Activated naive CD8-positive, alpha-beta T cell treated with anti-CD3 and anti-CD28 coated beads, Interleukin-2, amount 10 ng/mL, durations not matched to agents 7 days and 5 days (primary cell): ENCODE measurements at places on chromosomes 2 and 18. TPM values are rescaled to one million over a fixed set of nuclear protein-coding genes. Genes with fewer than 3 reads are reported as not detected.

Gene SETBP1
- 1.8 TPM for total RNA-seq

Gene CETN1
- not detected for total RNA-seq

Gene SLC38A11
- not detected for total RNA-seq

Gene LDLRAD4
- 40.3 TPM for total RNA-seq

Gene NEB
- 1.2 TPM for total RNA-seq

Gene CCDC141
- 15.0 TPM for total RNA-seq

Gene APCDD1
- not detected for total RNA-seq

Gene LOXHD1
- 0.26 TPM for total RNA-seq

Gene DSC2
- total RNA-seq, result not detected

Gene CHRNG
- total RNA-seq, result not detected

Gene CNTNAP5
- total RNA-seq, result not detected

Gene RGPD4
- 0.61 TPM for total RNA-seq

Gene TM4SF20
- total RNA-seq, result not detected

Gene CRYGD
- not detected for total RNA-seq

Gene EMILIN1
- total RNA-seq, result 0.91 TPM

Gene DPYSL5
- not detected for total RNA-seq

Gene TTC31
- 46.2 TPM for total RNA-seq

Gene AMER3
- total RNA-seq, result not detected

Gene SCN3A
- total RNA-seq, result not detected

Gene RESP18
- not detected for total RNA-seq

Gene DNER
- total RNA-seq, result not detected

Gene NT5DC4
- not detected for total RNA-seq

Gene AKAIN1
- total RNA-seq, result not detected

Gene C2orf80
- not detected for total RNA-seq

Gene SKA1
- 27.8 TPM for total RNA-seq

Gene ERCC3
- 64.8 TPM for total RNA-seq

Gene MYO7B
- total RNA-seq, result 4.7 TPM

Gene HRH4
- total RNA-seq, result 0.22 TPM

Gene STRN
- 35.0 TPM for total RNA-seq

Gene RAB6C
- total RNA-seq, result not detected

Gene PPP4R3B
- total RNA-seq, result 81.7 TPM

Gene CD8A
- 683 TPM for total RNA-seq

Gene PROC
- total RNA-seq, result not detected

Gene IL1F10
- not detected for total RNA-seq

Gene NT5C1B
- total RNA-seq, result not detected

Gene ANKRD62
- not detected for total RNA-seq

Gene CACNB4
- total RNA-seq, result 0.71 TPM

Gene MRPL33
- 47.7 TPM for total RNA-seq

Gene PAX3
- total RNA-seq, result not detected

Gene CPO
- total RNA-seq, result not detected

Gene ARHGAP28
- not detected for total RNA-seq

Gene BCL11A
- 0.64 TPM for total RNA-seq

Gene CYP26B1
- not detected for total RNA-seq

Gene SCN1A
- not detected for total RNA-seq

Gene RNU2-63P
- 21.5 TPM for total RNA-seq

Gene RBKS
- 3.5 TPM for total RNA-seq

Gene SLC19A3
- total RNA-seq, result not detected

Gene RTKN
- 1.8 TPM for total RNA-seq

Gene MAL
- total RNA-seq, result 174 TPM
